ENCODE measurements at places on chromosomes 16 and 17.

DNA sequence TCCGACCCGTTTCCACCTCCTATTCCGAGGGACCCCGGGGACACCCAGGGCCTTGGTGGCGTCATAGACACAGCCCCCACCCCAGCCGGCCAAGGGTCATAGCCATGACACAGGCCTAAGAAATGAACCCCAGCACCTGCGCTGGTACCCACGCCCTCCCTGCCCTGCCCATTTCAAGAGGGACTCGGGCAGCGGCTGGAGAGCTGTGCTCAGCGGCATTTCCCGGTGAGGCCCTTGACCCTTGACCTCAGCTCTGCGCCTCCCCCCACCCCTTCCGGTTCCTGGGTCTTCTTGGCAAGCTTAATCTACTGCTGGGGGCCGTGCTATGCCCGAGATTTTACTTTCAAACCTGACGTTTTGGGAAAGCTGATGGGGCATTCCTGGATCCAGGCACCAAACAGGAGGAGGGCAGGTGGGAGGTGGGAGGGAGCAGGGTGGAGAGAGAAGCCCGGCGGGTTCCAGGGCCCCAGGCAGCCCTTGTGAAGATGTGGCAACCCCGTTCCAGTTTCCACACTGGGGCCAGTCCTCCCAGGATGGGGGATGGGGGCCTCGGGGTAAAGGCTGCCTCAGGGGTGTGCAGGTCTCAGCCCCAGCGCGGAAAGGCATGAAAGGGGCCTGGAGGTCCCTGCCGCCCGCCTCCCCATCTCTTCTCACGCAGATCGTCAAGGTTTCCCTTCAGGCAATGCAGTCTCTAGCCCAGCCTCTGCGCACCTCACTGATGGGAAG is at the start of gene SLC22A31:
TSS of gene SLC22A31 (minus strand) at position 414 of the 726 bp plus-strand sequence. CDS start at position 378, 36 bp downstream.
- DNase-seq, result no peak

DNA sequence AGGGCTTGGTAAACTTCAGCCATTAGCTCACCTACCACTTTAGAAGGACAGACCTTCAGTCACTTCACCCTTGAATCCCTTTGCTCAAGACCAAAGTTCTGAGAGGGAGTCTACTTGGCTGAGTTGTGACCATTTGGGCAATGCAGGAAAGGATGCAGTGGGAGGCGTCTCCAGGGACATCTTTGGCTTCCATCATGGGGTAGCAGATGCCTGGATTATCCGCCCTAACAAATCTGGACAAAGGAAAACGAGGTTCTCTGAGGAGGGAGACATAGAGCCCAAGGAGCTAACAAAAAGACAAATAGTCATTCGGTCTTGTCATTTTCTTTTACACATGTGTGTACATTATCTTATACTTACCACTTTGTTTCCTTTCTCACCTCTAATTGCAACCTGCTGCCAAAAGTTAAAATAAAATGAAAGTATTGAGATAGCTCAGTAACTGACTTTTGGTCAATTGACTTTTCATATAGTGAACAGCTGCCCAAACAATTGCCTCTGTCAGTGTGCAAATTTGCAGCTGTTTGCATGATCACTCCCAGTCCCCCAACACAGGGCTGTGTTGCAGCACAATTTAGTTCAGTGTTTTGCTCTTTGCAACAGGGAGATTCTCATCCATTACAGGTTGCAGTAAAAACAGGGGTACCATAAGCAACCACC is 108.9 kb upstream of the EEF2KMT start:
- no peak for DNase-seq

DNA sequence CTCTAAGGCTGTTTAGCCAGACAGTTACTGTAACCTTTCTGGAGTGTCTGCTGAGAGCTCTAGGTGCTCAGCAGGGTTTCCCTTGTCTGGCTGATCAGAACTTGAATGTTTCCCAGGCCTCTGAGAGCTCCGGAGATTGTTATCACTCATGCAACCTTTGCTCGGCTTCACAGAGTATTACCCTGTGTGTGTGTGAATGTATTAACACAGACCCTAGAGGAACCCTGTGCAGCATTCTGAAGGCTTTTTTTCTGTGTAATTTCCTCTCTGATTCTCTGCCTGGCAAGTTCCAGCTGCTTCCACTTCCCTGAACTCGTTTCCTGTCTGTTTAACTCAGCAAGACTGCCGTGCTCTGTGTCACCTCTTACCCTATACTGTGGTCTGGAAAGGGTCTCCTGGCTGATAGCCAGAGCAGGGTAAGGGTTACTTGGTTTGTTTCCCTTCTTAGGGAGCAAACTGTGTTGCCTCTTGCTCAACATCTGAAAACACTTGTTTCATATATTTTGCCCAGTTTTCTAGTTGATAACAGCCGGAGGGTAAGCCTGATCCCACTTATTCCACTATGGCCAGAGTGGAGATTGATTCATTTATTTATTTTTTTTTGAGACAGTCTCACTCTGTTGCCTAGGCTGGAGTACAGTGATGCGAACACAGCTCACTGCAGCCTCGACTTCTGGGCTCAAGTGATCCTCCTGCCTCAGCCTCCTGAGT is 21.7 kb downstream of the PRMT7 start:
- DNase-seq, result no peak

- no peak for DNase-seq
These were observed 8.7 kb downstream of the ATP2A1 start for GRCh38 chr16:28886945-28887344.

DNA sequence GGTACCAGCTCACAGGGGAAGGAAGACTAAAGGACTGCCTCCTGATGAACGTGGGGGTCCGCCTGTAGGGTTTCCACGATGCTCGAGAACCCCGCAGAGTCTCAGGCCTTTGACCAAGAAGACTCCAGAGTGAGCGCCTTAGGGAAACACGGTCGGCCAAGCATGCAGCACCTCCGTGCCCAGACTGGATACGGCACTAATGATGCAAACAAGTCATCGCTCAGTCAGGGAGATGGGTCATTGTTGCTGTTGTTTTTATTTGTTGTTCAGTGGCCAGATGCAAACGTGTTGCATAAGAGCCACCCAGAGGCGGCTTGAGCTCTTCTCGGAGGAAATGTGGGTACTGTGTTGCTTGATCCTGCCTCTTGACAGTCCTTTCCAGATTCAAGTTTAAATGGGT is 19.3 kb upstream of the RBFOX3 start:
- DNase-seq, result no peak

DNA sequence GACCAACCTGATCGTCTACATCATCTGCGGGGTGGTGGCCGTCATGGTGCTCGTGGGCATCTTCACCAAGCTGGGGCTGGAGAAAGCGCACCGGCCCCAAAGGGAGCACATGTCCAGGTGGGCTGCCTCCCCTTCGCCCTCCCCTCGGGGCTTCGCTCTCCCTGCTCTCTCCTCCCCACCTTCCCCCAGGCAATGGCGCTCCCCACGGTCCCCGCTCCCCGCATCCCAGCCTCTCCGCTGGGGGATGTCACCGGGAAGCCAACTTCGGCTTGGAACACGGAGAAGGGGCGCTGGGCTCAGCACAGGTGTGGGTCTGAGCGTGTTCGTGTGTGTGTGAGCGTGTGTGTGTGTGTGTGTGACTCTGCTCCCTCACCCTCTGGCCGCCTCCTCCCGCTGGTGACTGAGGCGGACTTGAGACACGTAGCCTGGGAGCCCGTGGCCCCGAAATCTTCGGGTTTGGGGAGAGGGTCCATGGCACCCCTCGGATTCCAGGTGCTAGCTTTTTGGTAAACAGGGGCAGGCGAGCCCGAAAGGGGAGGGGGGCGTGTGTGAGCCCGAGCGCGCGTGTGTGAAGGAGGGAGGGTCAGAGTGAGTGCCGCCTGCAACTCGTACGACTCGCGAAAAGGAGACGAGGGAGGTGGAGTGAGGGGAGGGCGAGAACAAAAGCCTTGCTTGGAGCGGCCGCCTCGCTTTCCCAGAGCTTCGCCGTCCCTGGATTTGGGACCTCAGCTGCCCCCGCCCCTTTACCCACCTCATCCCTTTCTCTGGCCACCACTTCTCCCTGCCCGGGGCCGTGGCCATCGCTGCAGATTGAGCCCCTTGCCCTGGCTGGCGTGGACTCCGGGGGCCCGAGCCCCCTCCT is 1.3 kb downstream of the SHISA9 start:
- DNase-seq, result no peak

GRCh38 chr17:8004899-8005298 is 2.5 kb downstream of the GUCY2D start:
- DNase-seq, result no peak

DNA sequence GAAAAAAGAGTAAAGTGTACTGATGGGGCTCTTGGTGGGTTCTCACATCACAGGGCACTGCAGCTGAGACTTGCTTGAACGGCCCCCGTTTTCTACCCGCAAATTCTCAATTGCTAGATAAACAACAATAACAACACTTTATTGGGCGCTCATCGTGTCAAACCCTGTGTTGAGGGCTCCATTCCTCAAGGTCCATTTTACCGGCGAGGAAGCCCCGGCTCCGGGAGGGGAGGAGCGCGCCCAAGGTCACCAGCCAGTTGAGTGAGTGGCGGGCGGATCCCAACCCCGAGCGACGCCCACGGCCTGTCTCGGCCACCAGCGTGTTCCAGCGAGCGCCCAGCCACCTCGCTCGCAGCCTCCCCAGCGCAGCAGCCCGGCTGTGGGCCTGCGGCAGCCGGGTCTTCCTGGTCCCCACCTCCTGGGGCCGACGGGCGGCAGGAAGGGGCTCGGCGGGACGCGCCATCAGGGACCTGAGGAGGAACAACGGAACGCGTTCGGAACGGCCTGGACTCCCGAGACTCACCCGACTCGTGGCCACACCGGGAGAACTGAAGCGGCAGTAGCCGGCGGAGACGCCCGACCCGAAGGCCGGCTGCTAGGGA is 373 bp downstream of the CMC2 start:
- DNase-seq, result peak; percentile 49

DNA sequence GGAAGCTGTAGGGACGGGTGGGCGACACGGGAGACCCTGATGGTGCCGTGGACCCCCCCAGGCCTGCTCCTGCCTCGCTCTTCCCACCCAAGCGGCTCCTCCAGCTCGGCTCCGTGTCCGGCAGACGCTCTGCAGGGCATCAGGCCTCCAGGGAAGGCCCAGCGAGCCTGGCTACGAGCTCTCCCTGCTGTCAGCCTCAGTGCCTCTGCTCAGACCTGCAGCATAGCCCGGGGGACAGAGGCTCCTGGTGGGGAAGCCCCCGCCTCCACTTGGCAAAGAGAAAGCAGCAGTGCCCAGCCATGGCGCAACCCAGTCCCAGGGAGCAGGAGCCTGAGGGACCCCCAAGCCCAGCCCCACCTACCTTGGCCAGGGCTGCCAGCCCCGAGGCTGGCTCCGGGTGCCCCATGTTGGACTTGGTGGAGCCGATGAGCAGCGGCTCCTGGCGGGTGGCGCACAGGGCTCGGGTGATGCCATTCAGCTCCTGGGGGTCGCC is 5.9 kb downstream of the FASN start:
- no peak for DNase-seq

- no peak for DNase-seq
These were observed 46.4 kb downstream of the SLC47A1 start for GRCh38 chr17:19579867-19580565.

GRCh38 chr17:36723459-36724025 is 122.2 kb downstream of the MRM1 start:
- no peak for DNase-seq

DNA sequence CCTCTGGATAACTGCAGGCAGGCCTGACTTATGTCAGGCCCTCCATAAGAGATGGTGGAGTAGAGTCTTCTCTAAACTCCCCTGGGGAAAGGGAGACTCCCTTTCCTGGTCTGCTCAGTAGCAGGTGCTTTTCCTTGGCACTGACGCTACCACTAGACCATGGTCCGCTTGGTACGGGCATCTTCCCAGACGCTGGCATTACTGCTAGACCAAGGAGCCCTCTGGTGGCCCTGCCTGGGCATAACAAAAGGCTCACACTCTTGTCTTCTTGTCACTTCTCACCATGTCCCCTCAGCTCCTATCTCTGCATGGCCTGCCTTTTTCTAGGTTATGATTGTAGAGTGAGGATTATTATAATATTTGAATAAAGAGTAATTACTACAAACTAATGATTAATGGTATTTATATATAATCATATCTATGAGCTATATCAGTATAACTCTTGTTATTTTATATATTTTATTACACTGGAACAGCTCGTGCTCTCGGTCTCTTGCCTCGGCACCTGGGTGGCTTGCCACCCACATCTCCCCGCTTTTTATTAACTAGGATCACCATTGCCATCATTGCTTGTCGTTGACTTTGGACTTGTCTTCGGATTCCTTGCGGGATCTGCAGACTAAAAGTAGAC is 59.8 kb upstream of the ARL4D start:
- DNase-seq, result no peak

- no peak for DNase-seq
These were observed at the start of gene LGALS3BP for GRCh38 chr17:78979780-78980623. LGALS3BP (minus strand) TSS chr17:78979923; CDS start chr17:78977191, 2,732 bp downstream.

GRCh38 chr16:19410435-19411171 is 7.1 kb upstream of the TMC5 start:
- no peak for DNase-seq

- no peak for DNase-seq
These were observed 59.2 kb downstream of the B9D1 start for GRCh38 chr17:19303367-19303776.

Data from activated CD4-positive, alpha-beta T cell treated with anti-CD3 and anti-CD28 coated beads, Interleukin-2, amount 50 U/mL, for 24 hours (primary cell).